ENCODE measurements at places on chromosomes 13 and 19.

GRCh38 chr13:80388506-80388905 is 47.6 kb upstream of the SPRY2 start:
- DNase-seq = no peak

GRCh38 chr13:95643936-95644598 is 439 bp downstream of the DZIP1 start:
- DNase-seq = no peak

- DNase-seq = no peak
Observed at GRCh38 chr13:34862716-34863115, 79.4 kb upstream of the NBEA start.

DNA sequence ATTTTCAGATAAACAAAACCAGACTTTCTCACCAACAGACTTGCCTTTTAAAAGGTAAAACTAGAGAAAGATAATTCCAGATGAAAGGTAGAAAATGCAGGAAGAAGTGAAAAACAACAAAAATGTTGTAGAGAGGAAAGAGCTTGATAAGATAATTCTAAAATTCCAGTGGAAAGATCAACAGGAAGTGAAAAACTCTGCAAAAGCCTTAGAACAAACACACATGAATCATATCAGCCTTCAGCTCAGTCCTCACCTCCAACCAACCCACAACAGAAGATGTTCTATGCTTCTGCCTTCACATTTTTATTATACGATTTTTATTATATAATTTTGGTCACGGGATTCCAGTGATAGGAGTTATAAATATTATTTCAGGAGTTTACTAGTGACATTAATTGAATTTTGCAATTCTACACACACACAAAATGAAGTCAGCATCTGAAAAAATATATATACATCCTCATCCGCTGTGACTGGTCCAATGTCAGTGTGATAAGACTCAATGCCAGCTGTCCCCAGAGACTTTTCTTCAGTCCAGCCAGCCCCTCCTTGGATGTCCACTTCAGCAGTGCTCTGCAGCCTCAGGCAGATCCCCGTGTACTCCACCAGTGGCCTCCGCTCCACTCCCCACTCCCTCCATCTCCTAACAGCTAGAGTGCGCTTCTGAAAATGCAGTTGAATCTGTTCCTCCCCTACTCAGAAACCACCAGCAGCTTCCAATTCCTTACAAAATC is 57.9 kb downstream of the GADD45B start:
- no peak for DNase-seq

DNA sequence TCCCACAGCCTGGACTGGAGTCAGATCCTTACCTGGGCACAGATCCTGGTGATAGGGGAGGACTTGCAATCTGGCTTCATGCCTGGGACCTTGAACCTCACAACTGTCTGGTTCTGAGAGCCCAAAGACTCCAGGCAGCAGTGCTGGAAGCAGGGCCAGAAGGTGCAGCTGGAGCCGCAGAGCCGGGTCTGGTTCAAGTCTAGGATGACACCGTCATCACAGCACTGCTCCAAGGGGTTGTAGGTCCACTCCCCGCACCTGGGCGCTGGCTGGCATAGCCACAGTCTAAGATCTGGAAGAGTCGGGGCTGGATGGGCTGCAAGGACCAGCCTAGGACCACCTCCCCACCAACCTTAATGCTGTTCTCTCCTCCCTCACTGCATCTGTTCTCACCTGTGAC is 677 bp downstream of the IGFL4 start:
- no peak for DNase-seq

DNA sequence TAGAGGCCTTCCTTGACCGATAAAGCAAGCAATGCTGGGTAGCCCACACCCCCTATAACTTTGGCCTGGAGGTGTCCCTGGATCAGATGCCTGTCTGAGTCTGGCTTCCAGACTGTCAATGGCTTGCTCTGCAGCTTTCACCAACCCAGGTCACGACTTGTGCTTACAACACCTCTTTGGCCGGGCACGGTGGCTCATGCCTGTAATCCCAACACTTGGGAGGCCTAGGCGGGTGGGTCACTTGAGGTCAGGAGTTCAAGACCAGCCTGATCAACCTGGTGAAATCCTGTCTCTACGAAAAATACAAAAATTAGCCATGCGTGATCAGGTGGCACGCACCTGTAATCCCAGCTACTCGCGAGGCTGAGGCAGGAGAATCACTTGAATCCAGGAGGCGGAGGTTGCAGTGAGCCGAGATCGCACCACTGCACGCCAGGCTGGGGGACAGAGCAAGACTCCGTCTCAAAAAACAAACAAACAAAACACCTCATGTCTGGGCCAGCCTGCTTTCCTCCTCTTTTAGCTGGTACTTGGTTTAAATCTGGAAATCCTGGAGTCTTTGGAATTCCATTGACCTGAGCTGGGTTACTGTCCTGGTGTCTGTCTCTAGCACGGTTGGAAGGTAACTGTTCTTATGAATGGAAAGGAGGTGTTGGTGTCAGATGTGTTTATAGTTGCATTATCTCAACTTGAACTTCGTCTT is 10.3 kb upstream of the GARRE1 start:
- DNase-seq = no peak

DNA sequence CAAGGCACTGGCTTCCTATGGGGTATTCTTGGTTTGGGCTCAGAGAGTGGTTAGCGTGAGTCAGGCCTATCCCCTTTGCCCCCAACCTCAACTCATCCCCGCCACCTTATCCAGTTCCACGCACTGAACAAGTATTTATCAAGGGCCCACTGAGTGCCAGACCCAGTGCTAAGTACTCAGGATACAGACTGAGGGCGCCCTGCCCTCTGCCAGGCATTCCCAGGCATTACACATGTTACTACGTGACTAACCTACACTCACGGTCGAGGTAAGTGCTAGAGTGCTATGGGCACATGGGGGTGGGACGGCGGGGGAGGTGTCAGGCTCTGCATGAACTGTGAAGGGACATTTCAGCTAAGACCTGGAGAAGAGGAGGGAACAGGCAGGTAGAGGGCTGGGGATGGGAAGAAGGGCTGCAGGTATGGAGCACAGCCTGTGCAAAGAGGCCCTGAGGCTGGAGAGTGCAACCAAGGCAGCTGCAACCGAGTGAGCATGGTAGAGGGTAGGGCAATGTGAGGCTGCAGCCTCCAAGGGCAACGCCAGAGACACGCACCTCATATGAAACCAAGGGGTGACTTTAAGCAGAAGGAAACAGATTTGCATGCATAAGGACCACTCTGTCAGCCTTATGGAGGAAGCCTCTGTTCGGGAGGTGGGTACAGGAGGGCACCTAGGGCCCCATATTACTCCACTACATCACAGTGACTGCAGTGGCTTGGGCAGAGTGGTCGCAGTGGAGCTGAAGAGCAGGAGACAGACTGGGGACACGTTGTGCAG is 22.5 kb downstream of the DHRS12 start:
- no peak for DNase-seq

DNA sequence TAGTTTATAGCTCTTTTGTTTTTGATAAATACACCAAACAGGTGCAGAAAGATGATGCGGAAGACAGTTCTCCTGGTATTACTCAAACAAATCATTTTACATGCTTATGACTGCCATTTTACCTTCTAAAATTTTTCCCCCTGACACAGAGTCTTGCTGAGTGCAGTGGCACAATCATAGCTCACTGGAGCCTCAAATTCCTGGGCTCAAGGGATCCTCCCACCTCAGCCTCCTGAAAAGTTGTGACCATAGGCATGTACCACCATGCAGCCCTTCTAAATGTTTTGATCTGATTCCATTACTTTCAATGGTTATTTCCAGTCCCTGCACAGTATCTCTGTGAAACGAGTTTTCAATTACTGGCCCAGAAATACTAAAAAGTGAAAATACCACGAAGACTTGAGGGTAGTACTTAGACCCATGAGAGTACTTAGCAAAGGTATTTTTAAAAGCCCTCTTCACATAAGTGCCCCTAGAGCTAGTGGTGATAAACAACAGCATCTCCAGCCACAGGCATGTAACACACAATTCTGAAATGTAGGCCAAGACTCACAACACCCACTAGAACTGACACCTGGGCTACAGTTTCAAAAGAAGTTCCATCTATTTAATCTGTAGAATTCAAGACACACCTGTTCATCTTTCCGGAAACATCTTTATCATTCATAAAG is 11.3 kb downstream of the HSPH1 start:
- DNase-seq = no peak

DNA sequence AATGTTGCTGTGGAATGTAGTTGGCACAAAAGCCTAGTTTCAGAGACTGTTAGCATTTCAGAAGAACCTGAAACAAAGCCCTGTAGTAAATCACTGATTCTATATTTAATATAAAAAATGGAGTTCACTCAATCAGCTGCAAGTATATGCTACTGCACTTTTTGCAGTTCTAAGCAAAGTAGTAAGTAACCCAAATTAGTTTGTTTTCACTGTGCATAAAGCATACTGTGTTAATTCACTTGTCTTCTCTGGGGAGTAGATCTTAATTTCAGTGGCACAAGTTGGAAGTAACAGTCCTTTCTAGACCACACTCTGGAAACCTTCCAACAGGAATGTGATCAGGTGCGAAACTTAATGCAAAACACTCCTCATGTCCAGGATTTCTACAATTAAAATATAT is 139.3 kb downstream of the DACH1 start:
- no peak for DNase-seq

DNA sequence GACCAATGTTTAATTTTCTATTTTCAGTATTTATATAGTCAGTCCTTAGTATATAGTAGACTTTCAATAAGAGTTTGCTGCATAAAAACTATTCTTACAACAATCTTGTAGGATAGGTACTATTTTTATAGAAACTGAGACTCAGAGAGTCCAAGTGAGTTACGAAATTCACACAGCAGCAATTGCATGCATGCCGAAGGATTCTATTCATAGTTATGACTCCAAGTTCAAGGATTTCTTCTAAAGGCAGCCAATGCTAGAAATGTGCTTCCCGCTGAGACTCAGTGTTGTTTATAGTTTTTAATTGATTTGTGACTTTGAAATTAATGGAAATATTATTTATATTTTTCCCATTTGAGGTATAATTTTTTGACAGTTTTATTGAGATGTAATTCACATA is 62.7 kb upstream of the CSNK1A1L start:
- no peak for DNase-seq

DNA sequence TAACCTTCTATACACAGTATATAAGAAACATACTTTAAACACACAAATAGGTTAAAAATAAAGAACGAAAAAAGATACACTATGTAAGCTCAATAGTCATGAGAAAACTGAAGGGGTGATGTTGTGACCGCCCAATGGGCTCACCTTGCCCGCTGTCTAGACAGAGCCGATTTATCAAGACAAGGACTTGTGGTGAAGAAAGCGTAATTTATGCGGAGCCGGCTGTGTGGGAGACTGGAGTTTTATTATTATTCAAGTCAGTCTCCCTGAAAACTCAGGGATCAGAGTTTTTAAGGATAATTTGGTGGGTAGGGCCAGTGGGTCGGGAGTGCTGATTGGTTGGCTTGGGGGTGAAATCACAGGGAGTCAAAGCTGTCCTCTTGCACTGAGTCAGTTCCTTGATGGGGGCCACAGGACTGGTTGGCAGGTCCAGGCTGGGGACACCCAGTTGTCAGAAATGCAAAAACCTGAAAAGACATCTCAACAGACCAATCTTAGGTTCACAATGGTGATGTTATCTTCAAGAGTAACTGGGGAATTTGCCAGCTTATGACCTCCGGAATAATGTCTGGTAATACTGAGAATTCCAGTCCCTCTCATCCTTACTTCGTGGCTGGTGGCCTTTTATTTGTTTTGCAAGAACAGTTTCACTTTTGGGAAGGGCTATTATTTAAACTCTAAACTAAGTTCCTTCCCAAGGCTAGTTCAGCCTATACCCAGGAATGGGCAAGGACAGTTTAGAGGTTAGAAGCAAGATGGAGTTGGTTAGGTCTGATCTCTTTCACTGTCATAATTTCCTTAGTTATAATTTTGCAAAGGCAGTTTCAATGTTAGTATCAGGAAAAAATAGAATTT is 96.6 kb downstream of the UBL3 start:
- no peak for DNase-seq

GRCh38 chr13:95444006-95444730 is 108.4 kb upstream of the CLDN10 start:
- DNase-seq = no peak

DNA sequence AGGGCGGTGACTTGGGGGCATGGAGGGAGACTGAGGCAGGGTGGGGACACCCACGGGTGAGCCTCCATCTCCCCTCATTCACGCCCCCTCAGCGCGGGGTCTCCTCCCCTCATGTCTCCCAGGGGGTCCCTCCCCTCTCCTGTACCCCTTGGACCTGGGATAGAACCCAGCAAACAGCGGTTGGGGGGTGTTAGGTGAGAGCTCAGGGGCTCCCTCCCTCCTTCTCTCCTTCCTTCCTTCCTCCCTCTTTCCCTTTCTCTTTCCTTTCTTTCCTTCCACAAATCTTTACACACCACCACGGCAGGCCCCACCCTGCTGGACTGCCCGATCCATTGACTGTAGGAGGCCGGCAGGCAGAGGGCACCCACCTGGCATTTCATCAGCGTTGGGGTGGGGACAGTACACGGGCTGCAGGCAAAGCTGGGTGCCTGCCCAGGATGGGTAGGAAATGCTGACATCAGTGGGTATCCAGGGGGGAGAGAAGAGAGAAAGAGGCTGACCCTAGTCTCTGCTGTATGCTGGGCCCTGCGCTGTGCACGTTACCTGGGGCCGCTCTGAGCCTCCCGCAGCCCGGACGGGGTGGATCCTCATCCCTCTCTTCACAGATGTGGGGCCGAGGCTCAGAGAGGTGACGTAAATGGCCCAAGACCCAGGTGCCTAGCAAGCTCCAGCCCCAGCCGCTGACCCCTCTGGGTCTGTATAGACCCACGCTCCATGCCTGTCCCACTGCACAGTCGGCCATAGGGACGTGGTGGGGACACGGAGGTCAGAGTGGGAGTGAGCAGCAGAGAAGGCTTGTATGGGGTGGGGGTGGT is 3.5 kb downstream of the SSC5D start:
- DNase-seq = no peak

- DNase-seq = no peak
Observed at GRCh38 chr13:106555631-106556328, 12.2 kb downstream of the ARGLU1 start.

GRCh38 chr19:1004803-1005664 is 4.8 kb downstream of the GRIN3B start:
- DNase-seq = no peak

DNA sequence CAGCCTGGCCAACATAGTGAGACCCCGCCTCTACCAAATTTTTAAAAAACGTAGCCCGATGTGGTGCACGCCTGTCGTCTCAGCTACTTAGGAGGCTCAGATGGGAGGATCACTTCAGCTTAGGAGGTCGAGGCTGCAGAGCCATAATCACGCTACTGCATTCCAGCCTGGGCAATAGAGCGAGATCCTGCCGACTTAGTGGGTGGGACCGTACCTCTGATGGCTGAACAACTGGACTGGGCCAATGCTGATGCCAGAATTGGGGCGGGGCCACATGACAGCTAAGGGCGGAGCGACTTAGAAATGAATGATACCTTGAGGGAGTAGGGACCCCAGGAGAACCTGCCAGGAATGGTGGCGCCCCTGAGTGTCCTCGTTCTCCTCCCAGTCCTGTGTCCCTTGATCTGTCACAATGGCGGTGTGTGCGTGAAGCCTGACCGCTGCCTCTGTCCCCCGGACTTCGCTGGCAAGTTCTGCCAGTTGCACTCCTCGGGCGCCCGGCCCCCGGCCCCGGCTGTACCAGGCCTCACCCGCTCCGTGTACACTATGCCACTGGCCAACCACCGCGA is 3.6 kb downstream of the LTBP4 start:
- DNase-seq = no peak

GRCh38 chr19:41206926-41207750 is 11.9 kb upstream of the AXL start:
- no peak for DNase-seq
